Activated T-helper 17 cell treated with anti-CD3 and anti-CD28 coated beads, Interleukin-2, amount 50 U/mL, for 72 hours (primary cell): ENCODE measurements at places on chromosomes 7 and 10.
A peak's percentile ranks its signal among the peaks of the same experiment; 100 is the strongest.

DNA sequence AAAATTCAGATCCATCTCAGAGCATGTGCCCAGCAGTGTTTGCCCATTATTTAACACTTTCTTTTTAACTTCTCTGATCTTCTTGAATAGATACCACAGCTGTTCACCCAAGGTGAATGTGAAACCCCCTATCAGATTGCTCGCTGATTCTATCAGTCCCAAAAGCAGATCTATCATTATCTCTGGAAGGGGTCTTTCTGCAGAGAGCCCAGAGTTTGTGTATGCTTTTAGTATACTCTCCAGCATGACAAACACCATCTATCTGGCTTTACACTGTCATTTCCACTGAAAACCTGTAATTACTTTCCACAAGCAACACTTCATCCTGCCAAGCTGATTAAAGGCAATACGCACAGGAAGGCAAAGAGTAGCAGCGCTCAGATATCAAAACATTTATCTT lies 168.2 kb downstream of the CACNA2D1 start:
- ATAC-seq, result no peak

- no peak for ATAC-seq
Observed at GRCh38 chr7:2688409-2689342, 674 bp downstream of the AMZ1 start.

- no peak for ATAC-seq
Observed at GRCh38 chr10:106929291-106929895, 235.1 kb downstream of the SORCS1 start.

GRCh38 chr10:68578974-68579373 lies 18.8 kb downstream of the TET1 start:
- no peak for ATAC-seq

DNA sequence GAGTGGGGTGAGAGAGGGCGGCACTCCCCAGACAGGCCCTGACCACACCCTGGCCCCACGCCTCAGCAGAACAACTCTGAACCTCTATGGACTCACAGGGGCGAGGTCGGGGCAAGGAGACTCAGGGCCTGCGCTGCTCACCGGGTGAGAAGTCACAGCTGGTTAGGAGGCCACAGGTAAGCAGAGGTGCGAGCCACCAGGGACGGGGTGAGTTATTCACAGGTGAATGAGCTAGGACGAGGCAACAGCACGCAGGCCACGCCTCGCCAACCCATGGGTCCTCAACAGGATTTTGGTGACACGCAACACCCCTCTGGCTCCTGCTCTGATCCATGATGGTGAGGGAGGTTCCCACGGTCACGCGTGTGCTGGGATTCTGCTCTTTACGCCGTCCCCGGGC lies 202.5 kb downstream of the ADARB2 start:
- ATAC-seq, result no peak

- no peak for ATAC-seq
Observed at GRCh38 chr7:11655163-11655562, 176.8 kb downstream of the THSD7A start.

DNA sequence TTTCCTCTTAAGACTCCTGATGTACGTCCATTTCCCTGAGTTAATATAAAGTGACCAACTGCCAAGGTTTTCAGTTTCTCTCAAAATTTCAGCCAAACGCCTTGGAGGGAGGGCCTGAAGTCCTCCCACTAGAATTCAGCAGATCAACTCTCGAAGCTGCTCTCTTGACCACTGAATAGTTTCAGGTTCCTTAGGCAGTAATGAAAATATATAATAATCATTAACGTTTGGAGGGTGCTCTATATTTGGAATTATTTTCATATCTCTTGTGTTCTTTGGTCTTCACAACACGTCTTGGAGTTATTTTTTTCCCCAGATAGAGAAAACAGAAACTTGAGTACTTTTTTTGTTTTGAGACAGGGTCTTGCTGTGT lies 123.6 kb upstream of the SFMBT2 start:
- no peak for ATAC-seq

DNA sequence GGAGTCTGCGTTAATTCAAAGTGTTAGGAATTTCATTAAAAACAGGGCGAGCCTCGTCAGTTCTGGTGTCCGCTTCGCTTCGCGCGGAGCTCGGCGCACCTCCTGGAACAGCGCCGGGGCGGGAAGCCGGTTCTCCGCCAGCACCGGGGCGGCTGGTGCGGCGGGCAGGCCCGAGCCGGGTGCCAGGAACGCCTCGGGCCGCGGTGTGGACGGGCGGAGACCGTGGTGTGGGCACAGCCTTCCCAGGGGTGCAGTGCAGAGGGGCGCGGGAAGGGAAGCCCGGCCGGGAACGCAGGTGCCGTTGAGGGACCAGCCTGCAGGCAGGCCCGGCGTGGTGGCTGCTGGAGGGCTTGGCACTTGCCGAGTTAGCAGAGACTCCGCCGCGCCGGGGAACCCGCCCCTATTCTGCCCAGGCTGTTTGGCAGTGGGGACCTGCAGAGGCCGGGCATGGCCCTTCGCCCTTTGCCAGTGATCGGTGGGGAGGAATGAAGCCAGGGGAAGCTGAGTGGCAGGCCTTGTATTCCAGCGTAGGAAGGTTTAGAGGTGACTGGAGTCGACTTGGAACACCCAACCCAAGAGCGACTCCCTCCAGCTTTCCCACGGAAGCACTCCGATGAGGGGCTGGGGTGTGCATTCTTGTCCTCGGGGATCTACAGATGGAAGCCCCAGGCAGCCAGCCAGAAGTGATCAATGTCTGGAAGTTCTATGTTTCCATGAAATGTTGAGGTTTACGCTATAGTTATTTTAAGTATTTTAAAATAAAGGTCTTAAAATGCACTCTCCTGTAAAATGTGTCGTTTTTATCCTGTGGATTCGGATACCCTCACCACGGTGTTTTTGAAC lies 945 bp upstream of the RHEB start:
- ATAC-seq, result no peak

DNA sequence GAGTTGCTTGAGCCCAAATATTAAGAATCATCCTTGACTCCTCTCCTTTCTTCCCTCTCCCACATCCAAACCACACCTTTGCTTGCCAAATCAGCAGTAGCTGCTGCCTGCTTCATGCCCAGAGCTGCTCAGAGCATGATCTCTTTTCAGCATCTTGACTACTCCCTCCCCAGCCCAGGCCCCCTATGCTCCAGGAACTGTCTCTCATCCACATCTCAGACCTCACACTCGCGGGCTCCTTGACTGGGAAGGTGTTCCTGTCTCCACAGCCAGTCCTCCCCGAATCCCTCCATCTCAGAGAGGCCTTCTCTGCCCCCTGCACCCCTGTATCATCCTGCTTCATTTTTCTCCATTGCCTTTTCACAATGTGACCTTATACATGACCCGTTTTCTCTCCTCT lies 157.0 kb downstream of the DNAJB6 start:
- no peak for ATAC-seq

- ATAC-seq, result no peak
Observed at GRCh38 chr7:139896831-139897230, 67.8 kb downstream of the TBXAS1 start.

- no peak for ATAC-seq
Observed at GRCh38 chr7:71019706-71020105, 112.2 kb upstream of the GALNT17 start.

DNA sequence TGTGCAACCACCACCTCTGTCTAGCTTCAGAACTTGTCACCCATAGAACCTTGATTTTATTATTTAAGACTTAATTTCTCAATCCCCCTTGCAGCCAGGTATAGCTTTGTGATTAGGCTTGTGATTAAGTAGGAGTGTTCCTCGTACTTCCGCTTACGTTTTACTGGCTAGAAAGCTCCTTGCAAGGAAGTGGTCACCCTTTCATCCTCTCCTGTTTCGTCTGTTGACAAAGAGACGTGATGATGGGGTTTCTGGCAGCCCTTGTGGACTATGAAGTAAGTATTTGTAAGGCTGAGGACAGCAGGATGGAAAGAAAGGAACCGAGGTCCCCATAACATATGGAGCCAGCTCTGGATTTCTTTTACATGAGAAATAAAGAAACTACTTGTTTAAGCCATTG lies 86.5 kb upstream of the KDM7A start:
- ATAC-seq, result peak; percentile 95

DNA sequence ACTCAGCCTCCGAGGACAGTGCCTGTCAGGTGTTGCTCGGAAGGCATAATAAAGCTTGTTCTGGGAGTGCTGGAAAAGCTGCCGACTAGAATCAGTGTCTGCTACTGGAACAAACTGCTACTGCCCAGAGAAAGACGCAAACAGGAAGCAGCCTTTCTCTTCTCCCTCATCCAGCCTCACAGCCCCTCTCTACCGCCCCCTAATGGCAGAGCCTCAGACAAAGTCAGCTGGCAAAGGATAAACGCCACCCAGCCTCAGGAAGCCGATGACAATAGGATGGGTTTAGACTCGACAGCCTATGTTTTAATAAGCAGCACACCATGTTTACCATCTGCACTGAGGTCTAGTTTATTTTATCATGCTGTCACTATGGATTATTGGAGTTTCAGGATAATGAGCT lies 169.5 kb upstream of the LYZL1 start:
- ATAC-seq, result no peak

- ATAC-seq, result no peak
Observed at GRCh38 chr7:38410056-38410455, 136.6 kb upstream of the TARP start.

GRCh38 chr10:20970708-20971107 lies 73.6 kb upstream of the NEBL start:
- ATAC-seq, result no peak

DNA sequence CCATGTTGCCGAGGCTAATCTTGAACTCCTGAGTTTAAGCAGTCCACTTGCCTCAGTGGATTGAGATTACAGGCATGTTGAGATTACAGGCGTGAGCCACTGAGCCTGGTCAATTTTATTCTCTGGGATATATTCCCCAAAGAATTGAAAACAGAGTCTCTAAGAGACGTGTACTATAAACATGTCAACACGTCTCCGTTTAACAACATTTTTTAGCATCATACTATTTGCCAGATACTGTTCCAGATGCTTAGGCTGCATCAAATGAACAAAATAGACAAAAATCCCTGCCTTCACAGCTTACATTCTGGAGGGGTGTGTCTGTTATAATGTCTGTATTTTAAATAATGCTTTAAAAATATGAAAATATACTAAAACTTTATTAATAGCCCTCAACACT lies 54.1 kb upstream of the PRKG1 start:
- ATAC-seq, result no peak

DNA sequence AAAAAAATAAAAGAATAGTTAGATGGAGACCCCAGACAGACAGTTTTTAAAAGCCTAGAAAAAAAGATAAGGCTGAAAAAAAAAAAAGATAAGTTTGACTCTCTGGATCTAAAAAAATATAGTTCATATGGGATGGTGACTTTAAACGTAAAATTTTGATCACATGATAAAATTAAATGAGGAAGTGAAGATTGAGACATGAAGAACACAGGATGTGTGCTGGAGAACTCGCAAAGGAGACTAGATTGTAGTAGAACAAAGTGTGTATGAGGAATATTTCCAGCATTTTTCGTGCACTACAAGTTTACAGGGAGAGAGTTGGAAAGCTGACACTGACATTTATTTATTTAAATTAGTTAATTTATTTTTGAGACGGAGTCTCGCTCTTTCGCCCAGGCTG lies 286.4 kb downstream of the PRPF18 start:
- no peak for ATAC-seq

DNA sequence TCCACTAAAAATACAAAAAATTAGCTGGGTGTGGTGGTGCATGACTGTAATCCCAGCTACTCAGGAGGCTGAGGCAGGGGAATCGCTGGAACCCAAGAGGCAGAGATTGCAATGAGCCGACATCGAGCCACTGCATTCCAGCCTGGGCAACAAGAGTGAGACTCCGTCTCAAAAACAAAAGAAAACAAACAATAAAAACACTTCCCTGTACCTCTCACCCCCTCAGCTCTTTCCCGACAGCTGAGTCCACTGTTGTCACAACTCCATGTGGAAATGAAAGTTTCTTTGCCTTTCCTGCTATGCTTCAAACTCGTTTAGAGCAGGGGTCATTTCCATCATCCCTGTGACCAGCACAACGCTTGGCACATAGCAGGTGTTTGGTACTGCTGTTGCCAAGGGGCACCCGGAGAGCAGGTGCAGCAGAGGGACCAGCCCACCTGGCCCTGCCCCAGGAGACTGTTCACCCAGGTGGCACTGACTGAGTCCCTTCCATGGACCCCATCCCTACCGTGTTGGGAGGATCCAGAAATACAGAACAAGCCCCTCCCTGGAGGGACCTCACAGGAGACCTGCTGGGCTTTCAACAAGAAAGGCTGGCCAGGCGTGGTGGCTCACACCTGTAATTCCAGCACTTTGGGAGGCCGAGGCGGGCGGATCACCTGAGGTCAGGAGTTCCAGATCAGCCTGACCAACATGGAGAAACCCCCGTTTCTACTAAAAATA lies 4.9 kb downstream of the TMEM130 start:
- no peak for ATAC-seq

DNA sequence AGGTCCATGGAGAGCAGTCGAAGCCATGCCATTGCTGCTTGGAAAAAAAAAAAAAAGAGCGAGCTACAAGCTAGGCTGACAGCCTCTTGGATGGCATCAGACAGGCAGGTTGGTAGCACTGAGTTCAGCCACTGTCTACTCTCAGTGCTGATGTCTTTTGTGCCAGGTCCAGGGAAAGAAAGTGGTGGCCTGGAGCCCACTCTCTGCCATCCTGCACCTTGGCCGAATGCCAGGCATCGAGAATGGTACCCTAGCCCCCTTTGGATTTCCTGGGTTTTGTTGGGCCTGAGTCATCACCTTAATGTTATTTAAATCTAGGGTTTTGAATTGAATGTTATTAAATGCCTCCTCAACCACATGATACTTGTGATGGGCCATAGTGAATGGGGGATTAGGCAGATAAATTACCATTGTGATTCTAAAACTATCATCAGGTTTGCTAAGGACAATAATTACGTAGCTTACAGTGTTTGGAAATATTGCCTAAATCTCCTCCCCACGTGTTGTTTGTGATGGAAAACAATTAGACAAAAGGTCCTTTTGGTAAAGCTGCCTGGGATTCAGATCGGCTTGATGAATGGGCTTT lies 195.7 kb upstream of the GPR26 start:
- no peak for ATAC-seq

- ATAC-seq, result no peak
Observed at GRCh38 chr10:18261063-18261610, 120.9 kb downstream of the CACNB2 start.

- no peak for ATAC-seq
Observed at GRCh38 chr7:43721193-43721806, 8.0 kb downstream of the COA1 start.

GRCh38 chr7:138166681-138167080 lies 90.4 kb downstream of the AKR1D1 start:
- no peak for ATAC-seq
